HepG2 (cell line): ENCODE measurements at places on chromosomes 2 and 18.

DNA sequence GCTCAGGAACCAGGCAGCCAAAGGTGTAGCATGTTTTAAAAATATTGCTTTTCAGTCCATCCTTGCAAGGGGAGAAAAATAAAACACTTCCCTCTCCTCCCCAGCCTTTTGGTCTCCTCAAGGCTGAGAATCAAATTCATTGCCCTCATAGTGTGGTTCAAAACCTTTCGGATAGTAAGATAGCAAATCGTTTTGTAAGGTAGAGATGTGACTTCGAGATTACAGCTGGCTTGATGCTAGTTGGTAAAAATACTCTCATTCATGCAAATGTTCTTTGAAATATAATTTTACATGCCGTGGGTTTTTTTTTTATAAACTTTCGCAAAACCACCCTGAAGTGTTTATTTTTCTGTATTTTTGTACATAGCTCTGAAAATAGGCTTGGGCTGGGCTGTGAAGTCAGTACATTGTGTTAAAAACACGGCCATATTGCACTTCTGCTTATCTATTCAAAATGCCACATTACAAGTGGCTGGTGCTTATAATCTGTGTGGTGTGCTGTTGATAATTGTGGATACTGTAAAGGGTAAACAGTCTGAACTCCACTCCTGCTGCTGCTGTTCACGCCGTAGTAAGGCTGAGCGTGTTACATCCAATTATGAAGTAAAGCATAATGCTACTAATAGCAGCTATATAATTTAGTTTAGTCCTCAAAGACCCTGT is 172.0 kb upstream of the SIX3 start:
- DNase-seq, result no peak

GRCh38 chr2:142131010-142131669 is at the start of gene LRP1B:
LRP1B (minus strand) TSS chr2:142131016; CDS start chr2:142130729, 287 bp downstream.
- DNase-seq, result peak; percentile 37

DNA sequence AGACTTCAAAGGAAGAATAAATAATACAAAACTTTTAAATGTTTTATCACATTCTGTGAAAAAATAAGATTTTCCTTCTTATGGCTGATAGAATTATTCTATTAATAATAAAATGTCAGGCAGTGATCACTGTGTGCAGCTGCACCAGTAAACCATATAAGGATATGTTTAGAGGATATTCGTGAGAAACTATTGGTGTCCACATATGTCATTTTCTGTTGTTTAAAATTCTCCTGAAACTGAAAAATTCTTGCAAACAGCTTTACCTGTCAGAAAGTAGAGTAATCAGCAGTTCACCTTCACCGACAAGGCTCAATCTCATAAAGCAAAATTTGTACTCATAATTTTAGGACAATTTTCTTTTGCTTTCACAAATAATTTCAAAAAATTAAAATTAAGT is 170.1 kb upstream of the KCNH7 start:
- no peak for DNase-seq

GRCh38 chr2:94874277-94874997 is 3.2 kb downstream of the TEKT4 start:
- DNase-seq, result peak; percentile 50

- DNase-seq, result no peak
Measured at GRCh38 chr2:31945572-31945935, 65.3 kb downstream of the MEMO1 start.

DNA sequence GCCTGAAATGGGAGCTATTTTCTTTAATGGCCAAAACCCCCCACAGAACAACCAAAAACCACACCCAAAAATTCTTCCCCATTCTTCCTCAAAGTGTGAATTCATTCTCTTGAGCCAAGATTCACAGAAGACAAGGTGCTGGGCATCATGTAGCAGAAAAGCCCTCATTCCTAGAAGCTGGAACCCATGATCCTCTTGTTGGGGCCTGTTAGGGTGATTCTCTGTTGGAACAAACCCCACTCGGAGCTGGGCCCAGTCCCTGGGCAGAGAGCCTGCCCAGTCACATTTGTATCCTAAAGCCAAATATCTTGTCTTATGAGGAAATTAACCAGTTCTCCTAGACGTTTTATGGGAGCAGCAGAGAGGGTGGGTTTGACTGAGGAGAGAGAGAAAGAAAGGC is 22.8 kb upstream of the VPS4B start:
- no peak for DNase-seq

- DNase-seq, result peak; percentile 94
Measured at GRCh38 chr2:174395284-174395968, at the start of gene SCRN3. SCRN3 (plus strand) TSS chr2:174395730; CDS start chr2:174398284, 2,554 bp downstream.

DNA sequence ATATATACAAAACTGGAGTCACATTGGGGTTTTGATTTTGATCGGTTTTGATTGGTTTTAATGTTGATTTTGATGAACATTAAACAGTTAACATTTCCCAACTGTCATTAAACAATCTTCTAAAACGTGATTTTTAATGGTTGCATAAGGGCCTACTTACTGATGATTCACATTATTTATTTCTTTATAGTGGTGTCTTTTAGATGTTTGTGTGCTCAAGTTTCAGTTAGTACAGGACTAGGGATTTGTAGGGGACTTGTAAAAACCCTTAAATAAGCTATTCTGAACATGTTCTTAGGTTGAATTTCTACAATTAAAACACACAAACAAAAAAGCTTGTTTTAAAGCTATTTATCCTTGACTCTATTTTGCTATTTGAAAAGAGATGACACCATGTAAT is 61.6 kb downstream of the TTC21B start:
- DNase-seq, result no peak

DNA sequence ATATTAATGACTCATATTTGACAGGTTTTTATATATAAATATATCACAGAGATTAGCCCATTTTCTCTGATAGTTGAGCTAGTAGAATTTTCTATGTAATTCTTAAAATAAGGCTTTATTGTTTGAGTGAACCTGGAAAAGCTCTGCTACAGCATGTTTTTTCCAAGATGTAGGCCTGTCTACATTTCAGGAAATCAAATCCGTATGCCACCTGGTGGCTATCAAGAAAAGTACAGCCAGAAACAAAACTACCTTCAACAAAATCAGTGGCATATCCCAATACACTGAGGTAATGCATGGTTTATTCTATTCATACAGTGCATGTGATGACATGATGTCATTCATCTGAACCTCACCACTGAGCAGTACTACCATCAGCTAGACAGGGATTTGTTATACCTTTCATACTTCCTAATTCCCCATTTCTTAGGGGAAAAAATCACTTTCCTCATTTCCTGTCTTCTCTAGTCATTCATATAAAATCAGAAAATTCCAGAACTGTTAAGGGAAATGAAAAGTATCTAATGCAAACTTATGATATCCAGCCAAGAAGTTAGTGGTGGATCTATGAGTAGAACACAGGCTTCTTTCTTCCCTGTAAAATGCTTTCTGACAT is 310.4 kb upstream of the SYT4 start:
- DNase-seq, result peak; percentile 25

DNA sequence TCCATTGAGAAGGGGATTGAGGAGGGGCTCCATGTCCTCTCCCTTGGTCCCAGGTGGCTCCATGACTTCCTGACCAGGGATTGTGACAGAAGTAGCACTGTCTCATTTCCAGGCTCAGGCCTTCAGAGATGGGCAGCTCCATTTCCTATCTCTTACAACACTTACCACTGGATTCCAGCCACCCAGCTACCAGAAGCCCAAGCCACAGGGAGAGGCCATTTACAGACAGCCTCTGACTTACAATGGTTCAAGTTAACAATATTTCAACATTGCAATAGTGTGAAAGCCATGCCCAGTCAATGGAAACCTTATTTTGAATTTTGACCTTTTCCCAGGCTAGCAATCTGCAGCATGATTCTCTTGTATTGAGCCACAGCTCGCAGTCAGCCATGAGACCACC is 164.9 kb upstream of the AGAP1 start:
- DNase-seq, result no peak

- no peak for DNase-seq
Measured at GRCh38 chr18:12924616-12925015, 23.2 kb upstream of the SEH1L start.

GRCh38 chr2:36769106-36769505 is 72.6 kb downstream of the VIT start:
- DNase-seq, result no peak

- DNase-seq, result no peak
Measured at GRCh38 chr18:76353046-76353445, 142.0 kb downstream of the ZNF516 start.

DNA sequence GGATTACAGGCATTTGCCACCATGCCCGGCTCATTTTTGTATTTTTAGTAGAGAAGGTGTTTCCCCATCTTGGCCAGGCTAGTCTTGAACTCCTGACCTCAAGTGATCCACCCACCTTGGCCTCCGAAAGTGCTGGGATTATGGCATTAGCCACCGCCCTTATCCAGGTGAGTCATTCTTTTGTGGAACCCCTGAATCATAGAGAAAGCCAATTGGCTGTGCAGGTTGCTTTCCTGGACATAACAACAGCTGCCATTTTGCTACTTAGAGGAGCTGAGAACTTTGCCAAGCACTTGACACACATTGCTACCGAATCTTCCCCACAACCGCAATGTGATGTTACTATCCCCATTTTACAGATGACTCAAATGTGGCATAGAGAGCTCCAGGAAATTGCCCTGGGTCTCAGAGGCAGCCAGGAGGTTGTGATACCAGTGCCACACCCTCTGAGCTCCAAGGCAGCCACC is 36.0 kb downstream of the SETBP1 start:
- no peak for DNase-seq

- DNase-seq, result no peak
Measured at GRCh38 chr18:78630981-78631510, 348.6 kb upstream of the SALL3 start.

DNA sequence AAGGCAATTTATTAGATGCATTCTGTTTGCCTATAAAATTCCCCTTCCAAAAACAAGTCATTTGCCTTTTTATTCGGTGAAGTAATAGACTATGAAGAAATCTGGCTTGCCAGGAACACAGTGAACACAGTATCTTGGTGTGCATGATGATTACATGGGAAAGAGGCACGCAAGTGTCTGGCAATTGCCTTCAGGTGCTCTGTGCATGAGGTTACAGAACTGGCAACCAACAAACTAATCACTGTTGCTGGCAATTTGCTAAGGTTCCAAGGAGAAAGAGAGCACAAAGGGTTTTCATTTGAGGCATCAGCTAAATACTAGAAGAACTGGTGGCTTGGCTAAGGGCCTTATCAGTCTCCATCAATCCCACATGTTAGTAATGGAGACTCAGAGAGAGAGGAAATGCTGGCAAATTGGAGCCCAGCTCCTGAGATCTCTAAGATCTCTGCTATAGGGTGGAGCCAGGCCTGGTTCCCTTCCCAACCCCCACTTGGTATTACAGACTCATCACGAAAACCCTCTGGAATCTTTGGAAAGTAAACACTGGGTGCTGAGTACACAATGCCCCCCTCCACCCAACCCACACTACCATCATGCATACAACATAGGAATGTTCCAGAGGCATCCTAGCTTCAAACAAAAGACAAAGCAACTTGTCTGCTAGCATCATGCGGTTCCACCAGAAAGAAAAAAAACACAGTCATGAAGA is 10.4 kb downstream of the RNF152 start:
- no peak for DNase-seq

GRCh38 chr18:48771641-48772375 is 179.0 kb downstream of the SMAD7 start:
- DNase-seq, result no peak

DNA sequence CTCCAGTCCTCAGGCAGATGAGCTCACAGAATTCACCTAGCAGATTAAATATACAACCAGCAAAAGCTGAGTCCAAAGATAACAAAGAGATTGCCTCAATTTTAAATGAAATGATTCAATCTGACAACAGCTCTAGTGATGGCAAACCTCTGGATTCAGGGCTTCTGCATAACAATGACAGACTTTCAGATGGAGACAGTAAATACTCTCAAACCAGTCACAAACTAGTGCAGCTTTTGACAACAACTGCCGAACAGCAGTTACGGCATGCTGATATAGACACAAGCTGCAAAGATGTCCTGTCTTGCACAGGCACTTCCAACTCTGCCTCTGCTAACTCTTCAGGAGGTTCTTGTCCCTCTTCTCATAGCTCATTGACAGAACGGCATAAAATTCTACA is 86.0 kb downstream of the PTRHD1 start:
- no peak for DNase-seq

GRCh38 chr2:45786030-45786835 is 134.8 kb downstream of the PRKCE start:
- DNase-seq, result no peak

DNA sequence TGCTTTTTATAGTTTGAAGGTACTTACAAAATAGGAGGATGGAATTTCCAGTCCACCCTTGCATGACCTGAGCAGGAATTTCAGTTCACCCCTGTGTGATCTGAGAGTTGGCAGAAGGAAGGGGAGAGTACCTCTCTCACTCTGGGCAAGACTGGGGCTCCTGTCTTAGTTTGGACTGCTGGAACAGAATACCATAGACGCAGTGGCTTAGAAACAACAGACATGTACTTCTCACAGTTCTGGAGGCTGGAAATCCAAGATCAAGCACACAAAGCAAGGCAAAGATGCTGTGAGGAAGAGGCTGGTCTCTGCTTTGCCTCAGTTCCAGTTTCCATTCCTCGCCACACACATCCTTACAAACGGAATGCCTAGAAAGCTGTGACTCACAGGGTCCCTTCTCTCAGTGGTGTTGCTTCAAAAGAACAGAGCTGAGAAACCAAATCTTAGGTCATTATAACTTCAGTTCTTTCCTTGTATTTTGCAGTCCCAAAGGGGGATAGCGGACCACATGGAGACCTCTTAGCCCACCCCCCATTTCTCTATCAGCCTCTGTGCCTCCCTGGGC is 108.8 kb upstream of the HAAO start:
- DNase-seq, result no peak

GRCh38 chr2:46800218-46800617 is 115.4 kb downstream of the MCFD2 start:
- no peak for DNase-seq

- DNase-seq, result no peak
Measured at GRCh38 chr2:69575926-69576325, 67.6 kb downstream of the AAK1 start.

- DNase-seq, result no peak
Measured at GRCh38 chr2:15127301-15127700, 433.8 kb downstream of the NBAS start.

DNA sequence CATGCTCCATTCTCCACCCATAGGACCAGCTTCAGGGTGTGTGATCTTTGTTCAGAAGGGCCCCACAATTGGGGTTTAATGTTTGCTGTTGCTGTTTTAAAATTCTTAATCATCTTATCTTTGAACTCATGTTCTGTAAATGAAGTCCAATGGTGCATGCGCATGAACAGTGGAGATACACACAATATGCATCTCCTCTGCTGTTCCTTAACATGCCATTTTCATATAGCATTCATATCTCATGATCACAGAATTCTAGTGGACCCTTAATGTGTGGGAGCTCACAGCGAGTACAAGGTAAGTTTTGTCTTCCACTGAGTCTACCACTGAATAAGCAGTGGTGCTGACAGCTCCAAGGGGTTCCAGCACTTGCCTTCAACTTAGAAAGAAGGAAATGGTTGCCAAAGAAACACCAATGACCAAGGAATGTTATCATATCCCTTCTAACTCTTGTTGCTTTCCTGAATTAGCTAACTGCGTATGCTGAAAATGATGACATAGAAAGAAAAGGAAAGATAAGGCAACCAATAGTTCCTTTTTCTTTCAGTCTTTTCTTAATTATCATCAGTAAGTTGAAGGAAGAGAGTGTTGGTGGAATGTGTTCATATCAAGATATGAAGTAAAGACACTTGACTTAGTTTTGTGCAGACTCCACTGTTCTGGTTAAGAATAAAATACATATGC is 258.9 kb upstream of the FBXO11 start:
- no peak for DNase-seq

GRCh38 chr2:15638720-15639119 is 47.1 kb downstream of the DDX1 start:
- DNase-seq, result no peak
